ENCODE measurements at places on chromosomes 3 and 15.

DNA sequence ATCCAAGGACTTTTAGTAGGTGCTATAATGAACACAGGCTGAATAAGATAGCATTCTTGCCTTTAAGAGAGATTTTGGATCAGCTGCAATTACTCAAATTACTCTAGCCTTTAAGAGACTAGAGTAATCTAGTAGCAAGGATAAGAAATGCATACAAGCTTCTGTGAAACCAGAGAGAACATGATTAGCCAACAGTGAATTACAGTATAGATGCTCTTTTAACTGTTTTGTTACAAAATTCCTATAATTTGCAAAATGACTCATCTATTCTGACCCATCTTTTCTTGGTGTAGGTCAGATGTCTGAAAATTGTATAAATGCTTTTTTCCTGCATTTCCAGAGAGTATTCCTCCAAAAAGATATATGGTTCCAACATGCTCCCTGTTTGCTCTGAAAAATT, 66.9 kb downstream of the CEP63 start:
- DNase-seq, result no peak

GRCh38 chr3:97720417-97720816, 44.1 kb upstream of the ARL6 start:
- DNase-seq, result no peak

DNA sequence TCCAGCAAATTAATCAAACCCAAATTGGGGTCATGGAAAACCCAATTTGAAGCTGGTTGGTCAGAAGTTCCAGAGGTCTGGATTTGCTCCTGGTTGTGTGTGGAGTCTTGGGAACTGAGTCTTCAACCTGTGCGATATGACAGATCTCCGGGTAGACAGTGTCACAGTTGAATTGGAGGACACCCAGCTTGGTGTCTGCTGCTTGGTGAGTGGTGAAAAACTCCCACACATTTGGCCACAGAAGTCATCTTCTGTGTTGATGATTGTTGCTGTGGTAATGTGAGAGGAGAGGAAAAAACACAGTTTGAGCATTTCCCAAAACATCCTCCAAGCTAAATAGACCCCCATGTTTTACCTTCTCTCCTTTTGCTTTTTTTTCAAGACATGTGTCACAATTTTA, 218.1 kb downstream of the TP63 start:
- DNase-seq, result no peak

DNA sequence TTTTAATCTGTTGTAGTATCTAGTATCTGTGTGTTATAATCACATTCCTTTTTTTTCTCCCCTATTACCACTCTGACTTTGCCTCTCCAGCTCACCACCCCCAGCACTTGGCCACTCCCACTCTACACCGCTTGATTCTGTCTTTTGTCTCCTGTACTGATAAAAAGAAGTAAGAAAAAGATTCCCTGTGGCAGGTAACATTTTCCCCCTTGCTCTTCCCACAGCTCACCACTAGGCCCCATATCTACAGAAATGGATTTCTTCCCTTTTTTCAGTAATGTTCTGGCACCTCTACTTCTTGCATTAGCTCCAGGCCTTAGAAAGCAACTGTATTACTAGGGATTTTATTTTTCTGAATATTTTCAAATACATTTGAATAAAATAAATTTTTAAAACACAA, 25.6 kb downstream of the KCNH8 start:
- no peak for DNase-seq

DNA sequence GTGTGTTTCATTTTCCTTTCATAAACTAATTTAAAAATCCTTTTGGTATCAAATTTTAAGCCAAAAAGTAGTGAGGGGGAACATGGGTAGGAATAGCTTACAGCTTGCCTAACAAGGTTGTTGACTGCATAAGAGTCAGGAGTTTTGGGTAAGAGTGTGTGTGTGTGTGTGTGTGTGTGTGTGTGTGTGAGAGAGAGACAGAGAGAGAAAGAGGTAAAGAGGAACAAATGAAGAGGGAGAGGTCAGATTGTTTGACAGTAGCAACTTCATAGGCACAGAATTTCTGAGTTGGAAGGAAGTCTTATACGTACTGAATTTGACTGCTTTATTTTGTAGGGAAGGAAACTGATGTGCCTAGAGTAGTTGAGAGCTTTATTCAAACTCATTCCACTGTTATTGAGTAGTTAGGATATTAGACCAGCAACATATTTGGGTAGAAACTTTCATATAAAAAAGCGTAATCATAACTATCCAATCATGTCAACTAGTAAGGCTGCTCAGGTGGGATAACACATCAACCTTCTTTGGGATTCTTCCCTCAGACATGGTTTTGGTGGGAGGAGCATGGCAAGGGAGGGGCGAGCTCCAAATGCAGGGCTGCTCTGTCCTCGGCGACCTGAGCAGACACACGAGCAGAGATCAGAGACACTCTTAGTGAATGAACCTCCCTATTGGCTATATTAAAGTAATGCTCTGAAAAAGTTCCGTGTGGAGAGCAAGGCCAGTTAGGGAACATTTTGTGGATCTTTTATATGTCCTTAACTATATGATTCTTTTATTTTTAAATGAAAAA, 86.4 kb downstream of the LPP start:
- no peak for DNase-seq
